Right kidney (tissue), 9 donors: ENCODE measurements at places on chromosomes 1 and 21.

DNA sequence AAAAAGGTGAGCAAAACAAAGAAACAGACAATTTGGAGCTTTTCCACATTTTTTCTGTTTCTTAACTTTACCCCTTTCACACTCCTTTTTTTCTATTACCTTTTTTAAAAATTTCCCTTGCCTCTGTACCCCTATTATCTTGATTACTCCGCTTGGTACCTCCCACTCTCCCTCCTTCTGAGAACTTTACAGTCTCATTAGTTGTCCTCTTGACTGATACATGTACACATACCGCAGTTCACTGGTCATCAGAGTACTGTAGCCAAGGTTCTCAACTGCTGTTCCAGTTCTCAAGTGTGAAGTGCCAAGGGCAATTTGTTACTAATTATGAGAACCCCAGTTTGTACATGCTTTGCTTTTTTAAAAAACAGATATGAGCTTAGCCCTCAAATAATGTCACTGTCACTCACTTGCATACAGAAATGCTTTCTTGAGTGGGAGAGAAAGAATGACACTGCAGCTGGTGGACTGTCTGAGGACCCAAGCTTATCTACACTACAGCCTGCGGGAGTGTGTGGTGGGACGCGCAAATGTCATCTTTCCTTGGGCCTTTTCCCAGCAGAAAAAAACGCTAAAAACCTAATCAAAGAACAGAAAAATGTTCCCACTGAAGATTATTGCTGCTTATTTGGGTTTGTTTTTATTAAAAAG, 160.8 kb downstream of the DISP1 start:
- DNase-seq, result no peak

DNA sequence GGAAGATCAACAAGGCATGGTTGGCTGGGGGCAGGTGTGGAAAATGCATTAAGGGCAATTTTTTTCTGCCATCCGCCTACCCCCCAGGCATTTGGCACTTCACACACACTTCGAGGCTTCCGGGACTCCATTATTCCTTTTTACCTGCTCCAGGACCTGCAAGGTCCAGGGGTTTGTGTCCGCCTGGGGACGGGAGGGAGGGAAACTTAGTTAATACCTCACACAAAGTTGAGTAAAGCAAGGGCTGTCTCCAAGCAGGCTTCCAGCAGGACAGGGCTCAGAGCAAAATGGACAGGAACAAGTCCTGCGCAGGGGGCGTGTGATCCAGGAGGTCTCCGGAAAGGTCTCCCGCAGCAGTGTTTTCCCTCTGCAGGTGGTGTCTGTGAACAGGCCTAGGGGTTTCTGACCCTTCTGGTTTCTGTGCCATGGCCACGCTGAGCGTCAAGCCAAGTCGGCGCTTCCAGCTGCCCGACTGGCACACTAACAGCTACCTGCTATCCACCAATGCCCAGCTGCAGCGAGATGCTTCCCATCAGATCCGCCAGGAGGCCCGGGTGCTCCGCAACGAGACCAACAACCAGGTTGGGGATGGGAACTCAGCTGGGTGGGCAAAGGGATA, 712 bp downstream of the TEKT2 start:
- peak; percentile 68 for DNase-seq

GRCh38 chr1:211879475-211879874, 48.9 kb upstream of the LPGAT1 start:
- no peak for DNase-seq

DNA sequence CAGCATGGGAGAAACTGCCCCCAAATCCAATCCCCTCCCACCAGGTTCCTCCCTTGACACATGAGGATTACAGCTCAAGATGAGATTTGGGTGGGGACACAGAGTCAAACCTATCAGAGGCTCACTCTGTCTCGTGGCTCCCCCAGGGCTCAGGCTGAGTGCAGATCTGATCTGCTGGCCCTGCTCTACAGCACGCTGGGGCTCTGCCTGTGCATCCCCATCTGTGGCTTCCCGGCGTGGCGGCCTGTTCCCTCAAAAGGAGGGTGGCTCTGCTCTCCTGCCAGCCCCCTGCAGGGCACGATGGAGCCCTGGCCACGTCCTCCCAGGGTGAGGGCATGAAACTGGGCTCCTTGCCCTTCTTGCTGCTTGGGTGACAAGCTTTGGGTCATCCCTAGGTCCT, 19.8 kb upstream of the SMYD3 start:
- no peak for DNase-seq

- no peak for DNase-seq
These were observed 207.3 kb downstream of the LHX8 start for GRCh38 chr1:75341537-75341936.

- no peak for DNase-seq
These were observed 93.8 kb downstream of the LAMC2 start for GRCh38 chr1:183279835-183280234.

DNA sequence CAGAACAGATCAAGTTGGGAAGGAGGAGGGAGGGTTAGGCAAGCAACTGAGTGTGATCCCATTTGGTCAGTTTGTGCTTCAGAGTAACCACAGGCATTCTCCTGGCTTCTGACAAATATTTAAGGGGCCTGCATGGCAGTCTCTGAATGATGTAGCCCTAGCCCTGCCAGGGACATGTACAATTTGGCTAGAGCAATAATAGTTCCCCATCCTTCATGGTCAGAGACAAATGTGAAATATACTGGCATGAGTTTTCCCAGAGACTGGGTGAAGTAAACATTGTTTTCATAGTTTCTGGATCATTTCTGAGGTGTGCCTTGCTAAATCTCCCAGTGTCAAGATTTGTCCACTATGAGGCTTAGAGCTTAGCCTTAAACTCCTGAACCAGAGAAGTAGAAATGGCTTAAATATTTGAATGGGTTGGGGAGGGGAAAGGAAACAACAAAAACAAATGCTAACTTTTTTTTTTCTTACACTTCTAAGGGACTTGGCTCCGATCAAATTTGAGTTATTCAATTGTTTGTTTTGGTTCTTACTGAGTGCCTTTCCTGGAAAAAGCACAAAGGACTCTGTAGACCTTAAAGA, 42.0 kb upstream of the UBE2U start:
- no peak for DNase-seq

- DNase-seq, result no peak
These were observed 86.6 kb downstream of the OMA1 start for GRCh38 chr1:58459911-58460310.

DNA sequence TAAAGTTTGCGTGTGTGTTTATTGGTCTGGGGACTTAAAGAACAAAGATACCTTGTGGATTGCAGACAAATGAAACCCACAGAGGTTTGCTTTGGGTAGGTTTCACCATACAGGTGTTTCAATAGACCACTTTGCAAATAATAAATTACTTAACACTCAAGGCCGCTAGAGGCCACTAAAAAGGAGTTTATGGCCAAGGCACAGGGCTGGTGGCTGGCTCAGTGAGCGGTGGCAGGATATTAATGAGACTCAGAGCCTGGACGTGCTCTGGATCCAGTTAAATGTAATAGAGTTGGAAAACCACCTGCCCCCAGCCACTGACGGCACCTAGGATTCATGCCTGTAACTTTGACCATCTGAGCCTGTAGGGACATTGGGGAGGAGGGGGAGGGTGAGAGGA, 44.5 kb downstream of the LRRC38 start:
- peak; percentile 2 for DNase-seq
